ENCODE measurements at places on chromosomes 13 and 19.
A peak's percentile ranks its signal among the peaks of the same experiment; 100 is the strongest.

- DNase-seq = no peak
These were observed 41.3 kb downstream of the DPF1 start for GRCh38 chr19:38182536-38183210.

GRCh38 chr13:99935772-99936171 lies 35.8 kb downstream of the ZIC5 start:
- no peak for DNase-seq

- DNase-seq = no peak
These were observed 20.6 kb downstream of the LRRC4B start for GRCh38 chr19:50547385-50548190.

- no peak for DNase-seq
These were observed 244.6 kb upstream of the SGCG start for GRCh38 chr13:22936228-22936627.

- peak; percentile 1 for DNase-seq
These were observed 291.3 kb downstream of the MTUS2 start for GRCh38 chr13:29111446-29111845.

GRCh38 chr19:17951990-17952976 lies 14.6 kb upstream of the KCNN1 start:
- DNase-seq = no peak

DNA sequence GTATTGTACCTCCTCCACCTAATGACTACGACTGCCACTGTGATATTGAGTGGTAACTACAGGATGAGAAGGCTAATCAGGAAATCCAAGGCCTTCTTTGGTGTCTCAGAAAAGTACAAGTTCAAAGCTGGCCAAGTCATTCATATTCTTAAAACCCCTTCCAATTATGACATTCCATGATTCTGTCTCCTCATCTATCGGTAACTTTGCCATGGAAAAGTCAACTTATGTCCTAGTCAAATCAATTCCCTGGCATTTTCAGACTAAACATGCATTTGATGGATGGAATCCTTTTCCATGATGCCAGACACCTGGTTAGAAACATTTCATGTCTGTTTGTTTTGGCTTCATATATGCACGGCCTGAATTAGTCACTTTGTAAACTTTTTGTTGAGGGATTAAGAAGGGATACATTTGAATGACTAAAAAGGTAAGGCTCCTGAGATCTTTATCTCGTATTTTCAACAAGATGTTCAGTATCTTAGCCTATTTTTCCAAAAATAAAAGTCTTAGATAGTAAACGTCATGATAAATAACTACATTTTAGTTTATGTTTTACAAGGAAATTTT lies 186.5 kb downstream of the NHLRC3 start:
- DNase-seq = no peak

DNA sequence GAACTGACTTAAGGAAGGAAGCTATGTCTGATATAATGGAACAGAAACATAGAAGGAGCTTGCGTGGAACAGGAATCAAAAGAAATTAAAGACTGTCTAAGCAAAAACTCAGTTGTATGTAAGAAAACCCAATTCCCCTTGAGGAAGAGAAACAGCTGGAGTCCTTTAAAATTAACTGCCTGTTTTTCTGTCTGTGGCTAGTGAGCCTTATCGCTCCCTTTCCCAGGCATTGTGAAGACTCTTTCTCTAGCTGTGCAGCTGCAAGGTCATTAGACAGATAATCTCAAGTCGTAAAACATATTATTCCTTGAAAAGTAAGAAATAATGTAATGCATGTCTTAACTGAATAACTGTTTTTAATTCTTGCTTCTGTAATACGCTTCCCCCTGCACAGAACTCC lies 39.7 kb upstream of the IGSF23 start:
- no peak for DNase-seq

DNA sequence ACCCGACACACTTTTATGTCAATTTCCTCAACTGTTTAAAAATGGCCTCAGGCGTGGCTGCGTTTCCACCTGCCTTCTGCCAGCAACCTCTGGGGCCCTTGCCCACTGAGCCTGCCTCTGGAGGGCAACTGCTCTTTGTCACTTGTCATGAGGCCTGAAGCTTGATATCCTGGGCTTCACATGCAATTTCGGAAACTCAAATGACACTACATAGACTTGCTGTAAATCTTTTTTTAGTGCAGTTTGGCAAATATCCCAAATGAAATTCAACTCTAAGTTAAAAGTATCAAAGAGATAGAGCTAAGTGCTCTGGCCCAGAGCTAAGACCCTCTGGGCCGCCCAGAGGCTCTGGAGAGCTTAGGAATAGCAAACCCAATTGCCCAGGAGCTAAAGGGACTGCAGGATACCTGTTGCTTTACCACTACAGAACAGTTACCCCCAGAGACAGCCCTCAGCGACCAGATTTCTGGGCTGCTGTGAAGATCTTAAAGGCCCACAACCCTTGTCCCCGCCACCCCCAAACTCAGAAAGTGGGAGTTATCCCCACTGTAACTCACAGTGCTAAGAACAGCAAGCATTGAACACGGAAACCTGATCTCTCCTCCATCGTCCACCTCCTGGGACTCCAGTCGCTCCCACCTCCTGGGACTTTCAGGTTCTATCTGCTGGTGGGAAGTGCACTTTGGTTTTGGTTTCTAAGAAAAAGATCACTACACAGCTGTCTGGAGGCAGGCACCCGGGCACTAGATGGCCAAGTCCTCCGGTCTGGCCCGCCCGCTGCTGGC lies 19.4 kb downstream of the GJA3 start:
- DNase-seq = no peak

DNA sequence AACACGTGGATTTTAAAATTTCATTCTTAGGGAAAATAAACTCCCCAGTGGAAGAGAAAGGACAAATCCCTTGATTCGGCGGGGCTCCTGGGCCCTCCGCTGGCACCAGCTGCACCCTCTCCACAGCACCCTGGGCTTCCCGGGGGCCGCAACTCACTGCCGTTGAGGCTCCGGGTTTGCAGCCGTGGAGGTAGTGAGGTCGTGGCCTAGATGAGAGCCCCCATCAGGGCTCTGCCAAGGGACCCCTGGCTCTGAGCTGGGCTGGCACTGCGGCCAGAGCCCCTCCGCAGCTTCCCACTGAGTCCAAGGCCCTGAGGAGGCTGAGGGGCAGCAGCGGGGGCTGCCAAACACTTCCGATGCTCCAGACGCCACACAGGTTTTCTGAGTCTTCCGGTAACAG lies 133.7 kb upstream of the MCF2L start:
- DNase-seq = no peak

- no peak for DNase-seq
These were observed 13.0 kb downstream of the MYO9B start for GRCh38 chr19:17088552-17088951.

- peak; percentile 31 for DNase-seq
These were observed 48.1 kb downstream of the CRTC1 start for GRCh38 chr19:18731562-18732008.

GRCh38 chr19:13588957-13589833 lies 82.9 kb upstream of the CACNA1A start:
- peak; percentile 56 for DNase-seq

- peak; percentile 84 for DNase-seq
These were observed 35.0 kb upstream of the VWA8 start for GRCh38 chr13:41995946-41996345.

DNA sequence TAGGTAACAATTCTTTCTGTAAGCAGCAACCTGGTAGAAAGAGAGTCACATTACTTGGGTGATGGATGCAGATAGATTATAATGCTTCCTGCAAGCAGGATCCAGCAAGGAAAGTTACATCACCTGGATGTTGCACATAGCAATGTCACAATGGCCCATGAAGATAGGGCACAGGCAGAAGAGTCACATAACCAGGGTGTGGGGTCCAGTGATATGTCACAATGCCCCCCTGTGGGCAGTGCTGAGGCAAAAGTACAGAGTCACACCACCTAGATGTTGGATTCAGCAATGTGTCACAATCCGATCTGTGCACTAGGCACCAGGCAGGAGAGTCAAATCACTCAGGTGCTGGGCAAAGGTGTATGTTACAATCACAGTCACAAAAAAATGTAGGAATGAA lies 4.0 kb upstream of the ZNF43 start:
- DNase-seq = no peak

GRCh38 chr19:3162418-3163229 lies 15.9 kb upstream of the S1PR4 start:
- DNase-seq = no peak

GRCh38 chr13:33879118-33879517 lies 61.2 kb downstream of the RFC3 start:
- no peak for DNase-seq

DNA sequence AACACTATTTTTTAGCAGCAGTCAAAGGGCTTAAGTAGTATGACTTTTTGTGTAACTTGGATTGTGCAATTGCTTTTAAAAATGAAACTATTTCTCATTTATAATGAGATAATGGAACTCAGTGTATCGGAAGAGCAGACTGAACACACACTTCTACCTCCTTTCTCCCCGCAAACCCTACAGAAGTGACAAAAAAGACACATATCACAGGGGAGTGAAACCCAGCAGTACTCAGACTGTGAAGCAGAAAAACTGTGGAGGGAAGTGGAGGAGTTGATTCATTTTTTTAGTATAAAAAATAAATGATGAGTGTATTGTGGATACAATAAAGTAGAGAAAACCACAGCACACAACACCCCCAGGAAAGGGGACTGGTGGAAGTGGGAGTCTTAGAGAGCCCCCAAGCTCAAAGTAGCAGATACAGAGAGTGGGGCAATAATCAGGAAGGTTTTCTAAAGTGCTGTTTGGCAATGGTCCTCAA lies 9.7 kb downstream of the LPAR6 start:
- DNase-seq = no peak

DNA sequence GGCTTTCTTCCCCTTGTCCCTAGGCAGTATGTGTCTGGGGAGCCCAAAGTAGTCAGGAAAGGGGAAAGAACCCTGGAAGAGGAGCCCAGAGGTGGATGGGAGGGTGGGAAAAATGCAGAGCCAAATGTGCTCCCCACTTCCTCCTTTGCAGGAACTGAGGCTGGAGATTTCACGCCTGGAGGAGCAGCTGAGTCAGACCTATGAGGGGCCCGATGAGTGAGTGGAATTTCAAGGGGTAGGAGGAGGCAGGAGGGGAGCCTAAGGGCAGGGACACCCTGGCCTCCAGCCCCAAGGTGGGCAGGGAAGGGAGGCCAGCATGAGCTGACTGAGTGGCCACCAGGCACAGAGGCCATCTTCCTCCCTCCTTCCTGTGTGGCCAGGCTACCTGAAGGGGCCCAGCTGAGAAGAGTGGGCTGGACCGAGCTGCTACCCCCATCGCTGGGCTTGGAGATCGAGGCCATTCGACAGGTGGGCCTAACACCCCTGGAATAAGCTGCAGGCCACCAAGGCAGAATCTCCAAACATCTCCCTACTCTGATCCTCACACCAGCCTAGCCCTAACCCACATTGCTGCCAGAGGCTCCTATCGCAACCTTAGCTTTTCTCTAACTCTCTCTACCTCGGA lies 14.3 kb downstream of the PTH2 start:
- DNase-seq = peak; percentile 85

GRCh38 chr13:111519490-111520170 lies 199.2 kb downstream of the TEX29 start:
- no peak for DNase-seq

DNA sequence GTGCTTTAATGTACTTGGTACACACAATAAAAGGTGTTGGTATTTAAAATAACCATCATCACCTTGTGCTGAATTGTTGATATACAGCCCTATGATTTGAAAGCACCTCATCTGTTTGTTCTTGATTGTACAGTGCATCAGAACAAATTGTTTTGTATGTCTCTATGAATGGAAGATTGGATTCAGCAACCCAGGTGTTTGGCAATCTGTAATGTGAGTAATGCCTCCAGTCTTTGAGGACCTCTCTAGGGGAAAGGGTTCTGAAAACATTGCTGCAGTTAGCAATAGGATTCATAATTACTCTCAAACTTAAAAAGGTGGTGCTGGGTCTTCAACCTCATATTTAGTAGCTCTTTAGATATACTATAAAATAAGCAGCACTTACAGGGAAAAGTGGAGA lies 341.8 kb downstream of the OXGR1 start:
- no peak for DNase-seq

DNA sequence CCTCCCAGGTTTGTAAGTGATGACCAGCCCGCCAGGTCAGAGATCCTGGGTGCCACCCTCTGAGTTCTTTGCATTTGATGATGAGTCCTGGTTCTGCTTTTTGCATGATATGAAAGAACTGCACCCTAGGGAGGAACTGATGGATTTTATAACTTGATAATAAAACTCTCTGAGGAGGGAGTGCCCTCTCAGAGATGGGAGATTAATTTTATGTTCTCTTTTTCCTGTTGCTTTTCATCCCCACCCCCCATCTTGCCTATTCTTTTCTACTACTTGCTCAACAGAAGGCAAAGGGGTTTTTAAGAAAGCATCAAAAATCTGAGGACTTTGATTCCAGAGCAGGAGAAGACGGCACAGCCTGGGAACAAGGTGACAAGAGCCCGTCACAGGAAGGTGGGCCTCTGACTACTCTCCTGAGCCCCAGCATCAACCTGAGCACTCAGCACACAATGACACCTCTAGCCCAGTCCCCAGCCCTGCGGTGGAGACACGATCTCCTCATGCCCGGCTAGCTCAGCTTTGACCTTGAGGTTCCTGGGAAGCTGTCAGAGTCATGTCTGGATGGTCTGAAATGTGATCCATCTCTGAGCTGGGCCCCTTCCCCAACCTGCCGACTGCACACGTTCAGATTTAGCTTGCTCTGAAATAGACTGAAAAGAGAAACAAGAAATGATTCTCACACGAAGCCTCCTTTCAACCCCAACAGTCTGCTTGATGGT lies 69.1 kb downstream of the SIAH3 start:
- DNase-seq = no peak

- DNase-seq = no peak
These were observed 18.9 kb downstream of the KDM4B start for GRCh38 chr19:4987692-4988370.

DNA sequence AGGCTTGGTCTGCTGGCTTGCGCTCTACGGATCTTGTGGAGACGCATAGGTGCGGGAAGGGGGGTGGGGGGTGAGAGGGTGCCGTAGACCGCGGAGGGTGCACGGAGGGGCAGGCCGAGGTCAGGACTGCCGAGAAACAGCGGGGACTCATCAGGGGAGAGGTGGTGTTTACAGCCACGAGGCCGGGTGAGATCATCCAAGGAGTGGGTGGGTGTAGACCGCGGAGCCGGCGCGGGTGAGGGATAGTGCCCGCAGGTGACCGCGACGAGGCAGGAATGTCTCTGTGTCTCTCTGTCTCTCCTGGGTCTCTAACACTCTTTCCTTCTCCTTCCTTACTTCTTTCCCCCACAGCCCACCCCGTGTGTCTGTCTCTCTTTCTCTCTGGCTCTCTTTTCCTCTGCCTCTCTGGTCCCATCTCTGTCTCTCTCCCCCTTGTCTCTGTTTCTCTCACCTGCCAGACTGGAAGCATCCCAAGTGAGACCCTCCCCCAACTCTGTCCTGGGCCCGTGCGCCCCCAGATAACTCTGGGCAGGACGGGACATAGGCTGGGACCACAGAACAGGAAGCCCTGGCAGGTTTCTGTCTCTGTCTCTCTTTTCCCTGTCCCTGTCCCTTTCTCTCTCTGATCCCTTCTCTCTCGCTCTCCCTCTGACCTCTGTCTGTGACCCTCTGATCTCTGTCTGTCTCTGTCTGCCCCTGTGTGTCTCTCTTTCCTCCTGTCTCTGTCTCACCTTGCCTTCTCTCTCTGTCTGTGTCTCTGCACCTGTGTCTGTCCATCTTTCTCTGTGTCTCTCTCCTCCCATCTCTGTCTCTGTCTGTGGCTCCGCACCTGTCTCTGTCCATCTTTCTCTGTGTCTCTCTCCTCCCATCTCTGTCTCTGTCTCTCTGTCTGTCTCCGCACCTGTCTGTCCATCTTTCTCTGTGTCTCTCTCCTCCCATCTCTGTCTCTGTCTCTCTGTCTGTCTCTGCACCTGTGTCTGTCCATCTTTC lies 1.8 kb upstream of the KLK4 start:
- peak; percentile 17 for DNase-seq

All from kidney tubule cell (primary cell).